ENCODE measurements at places on chromosomes 3 and 15.

GRCh38 chr3:139888561-139889140 is 46.3 kb upstream of the CLSTN2 start:
- DNase-seq: no peak

GRCh38 chr15:86159468-86159867 is 79.8 kb downstream of the AGBL1 start:
- DNase-seq: no peak

GRCh38 chr15:48248414-48248813 is 42.3 kb downstream of the SLC12A1 start:
- no peak for DNase-seq

DNA sequence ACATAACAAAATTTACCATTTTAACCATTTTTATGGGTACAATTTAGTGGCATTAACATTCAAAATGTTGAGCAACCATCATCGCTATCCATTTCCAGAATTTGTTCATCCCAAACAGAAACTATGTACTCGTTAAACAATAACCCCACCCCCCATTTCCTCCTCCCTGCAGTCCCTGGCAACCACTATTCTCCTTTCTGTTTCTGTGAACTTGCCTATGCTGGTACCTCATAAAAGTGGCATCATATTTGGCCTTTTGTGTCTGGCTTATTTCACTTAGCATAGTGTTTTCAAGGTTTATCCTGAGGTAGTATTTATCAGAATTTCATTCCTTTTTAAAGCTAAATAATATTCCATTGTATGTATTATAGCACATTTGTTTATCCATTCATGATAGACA is 32.4 kb downstream of the C3orf80 start:
- no peak for DNase-seq

- no peak for DNase-seq
Measured at GRCh38 chr3:104886220-104886995, 480.3 kb upstream of the ALCAM start.

All from NCI-H1092 (cell line).